ENCODE measurements at places on chromosomes 6 and 20.

DNA sequence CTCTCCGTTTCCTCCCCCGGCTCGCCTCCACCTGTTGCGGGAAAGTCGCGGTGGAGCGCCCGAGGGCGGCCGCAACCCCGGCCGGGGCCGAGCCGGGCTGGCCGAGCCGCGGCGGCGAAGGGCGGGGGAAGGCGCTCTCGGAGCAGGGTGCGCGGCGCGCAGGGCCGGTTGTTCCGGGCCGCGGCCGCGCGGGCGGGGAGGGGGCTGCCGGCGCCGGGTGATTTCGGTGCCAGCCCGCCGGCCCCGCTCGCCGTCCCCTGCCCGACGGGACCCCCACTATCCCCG lies 235 bp downstream of the MAP7 start:
- DNase-seq, result no peak

DNA sequence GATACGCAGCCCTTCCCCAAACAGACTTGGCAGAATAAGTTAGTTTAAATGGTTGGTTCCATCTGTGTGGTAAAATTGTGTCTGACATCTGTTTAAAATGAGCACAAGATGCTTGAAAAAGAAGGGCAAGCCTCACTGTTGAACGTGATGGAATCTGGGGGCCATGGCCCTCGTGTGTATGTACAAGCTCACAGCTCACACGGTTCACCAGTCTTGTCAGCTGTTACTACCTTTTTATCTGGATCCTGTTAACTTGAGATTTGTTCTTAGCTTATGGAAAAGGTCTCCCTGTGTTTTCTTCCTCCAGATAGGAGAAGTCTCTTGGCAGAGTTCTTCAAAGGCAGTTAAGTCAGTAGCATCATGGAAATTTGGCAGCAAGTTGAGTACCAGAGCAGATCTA lies 270.6 kb downstream of the KHDC1L start:
- no peak for DNase-seq

DNA sequence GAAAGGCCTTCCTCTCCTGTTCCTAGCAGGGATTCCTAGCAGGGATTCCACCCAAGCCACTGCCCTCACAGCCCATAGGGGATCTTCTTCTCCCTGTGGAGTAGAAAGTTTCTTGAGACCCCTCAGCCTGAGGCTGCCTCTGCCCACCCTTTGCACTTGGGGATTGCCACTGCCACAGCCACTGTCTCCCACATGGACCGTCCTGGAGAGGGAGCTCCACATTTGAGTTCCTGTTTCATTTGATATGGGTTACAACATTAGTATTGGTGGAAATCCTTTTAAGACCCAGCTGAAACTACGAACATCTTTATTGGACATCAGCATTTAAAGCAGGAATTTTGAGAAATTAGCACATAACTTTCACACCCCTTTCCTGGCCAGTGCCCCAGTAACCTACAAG lies 25.6 kb downstream of the HLA-G start:
- DNase-seq, result no peak

DNA sequence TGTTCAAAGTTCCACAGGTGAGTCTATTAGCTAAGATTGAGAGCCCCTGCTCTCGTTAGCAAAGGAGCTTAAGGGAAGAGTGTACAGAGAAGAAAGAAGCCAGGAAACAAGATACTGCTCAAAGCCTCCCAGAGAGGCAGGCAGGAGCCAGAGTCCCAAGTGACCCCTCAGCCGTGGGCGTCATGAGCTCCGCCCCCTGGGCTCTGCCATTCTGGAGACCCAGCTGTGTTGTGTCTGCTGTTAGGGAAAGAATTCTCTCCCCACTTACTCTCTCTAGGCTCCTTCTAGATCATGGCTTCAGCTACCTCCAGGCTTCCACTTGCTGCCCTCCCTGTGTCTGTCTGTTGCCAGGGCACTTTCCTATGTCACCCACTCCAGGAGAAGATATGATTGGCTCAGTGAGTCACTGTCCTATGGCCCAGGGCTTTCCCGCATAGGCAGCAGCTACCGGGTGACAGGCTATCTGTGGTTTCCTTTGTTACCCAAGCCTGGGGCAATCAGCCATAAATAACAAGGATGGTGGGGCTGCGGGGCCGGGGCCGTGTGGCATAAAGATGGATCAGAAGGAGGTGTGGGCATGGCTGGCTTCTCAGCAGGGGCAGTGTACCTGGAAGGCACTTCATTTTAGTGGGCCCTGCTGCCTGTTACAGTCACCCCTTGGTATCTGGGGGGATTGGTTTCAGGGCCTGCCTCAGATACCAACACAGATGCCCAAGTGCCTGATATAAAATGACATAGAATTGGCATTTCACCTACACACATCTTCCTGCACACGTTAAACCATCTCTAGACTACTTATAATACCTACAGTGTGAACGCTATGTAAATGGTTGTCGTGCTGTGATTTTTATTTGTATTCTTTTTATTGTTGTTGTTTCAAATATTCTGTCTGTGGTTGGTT lies 118.9 kb downstream of the ARMC2 start:
- no peak for DNase-seq

Data from stimulated activated CD8-positive, alpha-beta memory T cell treated with anti-CD3 and anti-CD28 coated beads, Interleukin-7, amount 100 ng/mL, for 24 hours (primary cell).